Hindlimb muscle (tissue), 1 donor: ENCODE measurements at places on chromosomes 6 and 20. TPM values are rescaled to one million over a fixed set of nuclear protein-coding genes. Genes with fewer than 3 reads are reported as not detected.

The CST9L gene
- not detected for polyA plus RNA-seq

The COL21A1 gene
- 103 TPM for polyA plus RNA-seq

The REM1 gene
- polyA plus RNA-seq, result 6.6 TPM

The OXT gene
- 0.50 TPM for polyA plus RNA-seq

The PPIL6 gene
- 5.4 TPM for polyA plus RNA-seq

The MED20 gene
- 19.7 TPM for polyA plus RNA-seq

The NKX2-2 gene
- not detected for polyA plus RNA-seq

The ENPP4 gene
- polyA plus RNA-seq, result 35.0 TPM

The NT5E gene
- polyA plus RNA-seq, result 23.0 TPM

The AIF1 gene
- 24.6 TPM for polyA plus RNA-seq

The CFAP206 gene
- polyA plus RNA-seq, result 0.13 TPM

The HCK gene
- 5.0 TPM for polyA plus RNA-seq

The PGC gene
- polyA plus RNA-seq, result not detected

The ANGPT4 gene
- polyA plus RNA-seq, result 0.18 TPM

The FITM2 gene
- polyA plus RNA-seq, result 7.2 TPM

The BNIP5 gene
- 0.28 TPM for polyA plus RNA-seq

The COX4I2 gene
- polyA plus RNA-seq, result 9.2 TPM

The PACRG gene
- polyA plus RNA-seq, result 1.7 TPM

The CLPSL2 gene
- not detected for polyA plus RNA-seq

The TMEM244 gene
- polyA plus RNA-seq, result not detected

The DLK2 gene
- polyA plus RNA-seq, result 1.9 TPM

The SLC22A1 gene
- 0.77 TPM for polyA plus RNA-seq

The SLC24A3 gene
- 28.9 TPM for polyA plus RNA-seq

The TNXB gene
- 125 TPM for polyA plus RNA-seq

The LTA gene
- not detected for polyA plus RNA-seq

The NFATC2 gene
- 4.5 TPM for polyA plus RNA-seq

The IL17A gene
- not detected for polyA plus RNA-seq

The NMBR gene
- 0.14 TPM for polyA plus RNA-seq

The APOBEC2 gene
- 433 TPM for polyA plus RNA-seq

The COL20A1 gene
- 6.2 TPM for polyA plus RNA-seq

The FUT9 gene
- 0.17 TPM for polyA plus RNA-seq

The SMOC2 gene
- 56.2 TPM for polyA plus RNA-seq

The BEND6 gene
- polyA plus RNA-seq, result 0.43 TPM

The CST7 gene
- polyA plus RNA-seq, result 0.63 TPM

The CPNE5 gene
- polyA plus RNA-seq, result 16.9 TPM

The WDR46 gene
- 58.4 TPM for polyA plus RNA-seq

The CENPQ gene
- polyA plus RNA-seq, result 7.0 TPM

The TCF15 gene
- 4.5 TPM for polyA plus RNA-seq

The SLC22A7 gene
- not detected for polyA plus RNA-seq

The TSPYL4 gene
- 16.3 TPM for polyA plus RNA-seq

The AVP gene
- polyA plus RNA-seq, result not detected

The LRP11 gene
- polyA plus RNA-seq, result 19.6 TPM

The ARMH2 gene
- polyA plus RNA-seq, result not detected

The PACSIN1 gene
- 1.1 TPM for polyA plus RNA-seq

The CD109 gene
- polyA plus RNA-seq, result 12.3 TPM

The IRF4 gene
- 0.56 TPM for polyA plus RNA-seq

The LAMP5 gene
- not detected for polyA plus RNA-seq

The OPRL1 gene
- polyA plus RNA-seq, result 1.1 TPM

The TUBB2B gene
- polyA plus RNA-seq, result 57.5 TPM

The PRDM13 gene
- polyA plus RNA-seq, result not detected

The ANKEF1 gene
- 1.6 TPM for polyA plus RNA-seq
